Fibroblast of villous mesenchyme (primary cell): ENCODE measurements at places on chromosomes 11 and 22. TPM values are rescaled to one million over a fixed set of nuclear protein-coding genes. Genes with fewer than 3 reads are reported as not detected.

DNA sequence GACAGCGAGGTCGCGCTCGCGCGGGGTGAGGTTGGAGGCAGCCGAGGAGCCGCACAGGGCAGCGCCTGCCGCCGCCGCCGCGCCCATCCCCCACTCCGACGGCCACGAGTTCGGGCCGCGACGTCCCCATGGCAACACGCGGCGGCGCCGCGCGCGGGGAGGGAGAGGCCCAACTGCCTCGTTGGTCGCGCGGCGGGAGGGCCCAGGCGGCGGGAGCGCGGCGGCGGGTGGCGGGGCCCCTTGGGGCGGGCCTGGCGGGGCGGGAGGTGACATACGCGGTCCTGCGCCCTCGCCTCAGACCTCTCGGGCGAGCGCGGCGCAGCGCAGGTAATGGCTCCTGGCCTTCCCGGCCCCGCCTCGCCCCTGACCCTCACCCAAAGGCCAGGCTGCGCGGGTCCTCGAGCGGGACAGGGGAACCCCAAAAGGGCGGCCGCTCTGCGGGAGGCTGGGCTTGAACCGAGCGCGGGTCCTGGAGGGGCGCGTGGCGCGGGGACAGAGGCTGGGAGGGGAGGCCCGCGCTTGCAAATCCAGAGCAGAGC, at the start of gene DEUP1:
DEUP1 (plus strand) TSS at position 297 of the 539 bp plus-strand sequence. CDS start 1,518 bp downstream, outside the sequence.
- DNase-seq: peak; percentile 12

Gene CYTH4
- under 0.01 TPM in 2 replicates for total RNA-seq

DNA sequence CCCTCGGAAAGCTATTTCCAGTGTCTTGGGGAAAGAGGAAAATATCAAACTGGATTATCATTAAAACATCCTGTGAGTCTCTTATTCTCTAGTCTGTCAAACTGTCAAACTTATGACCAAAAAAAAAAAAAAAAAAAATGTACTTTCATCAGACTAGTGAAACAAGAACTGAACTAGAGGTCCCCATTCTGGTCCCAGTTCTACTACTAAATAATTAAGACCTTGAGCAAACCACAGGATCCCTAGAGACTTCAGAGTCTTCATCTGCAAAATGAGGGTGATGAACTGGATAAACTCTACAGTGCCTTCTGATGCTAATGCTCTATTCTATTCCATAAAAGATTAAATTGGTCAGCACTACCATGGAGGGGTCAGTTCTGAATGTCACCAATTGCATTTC, 105.8 kb downstream of the SERGEF start:
- no peak for DNase-seq

DNA sequence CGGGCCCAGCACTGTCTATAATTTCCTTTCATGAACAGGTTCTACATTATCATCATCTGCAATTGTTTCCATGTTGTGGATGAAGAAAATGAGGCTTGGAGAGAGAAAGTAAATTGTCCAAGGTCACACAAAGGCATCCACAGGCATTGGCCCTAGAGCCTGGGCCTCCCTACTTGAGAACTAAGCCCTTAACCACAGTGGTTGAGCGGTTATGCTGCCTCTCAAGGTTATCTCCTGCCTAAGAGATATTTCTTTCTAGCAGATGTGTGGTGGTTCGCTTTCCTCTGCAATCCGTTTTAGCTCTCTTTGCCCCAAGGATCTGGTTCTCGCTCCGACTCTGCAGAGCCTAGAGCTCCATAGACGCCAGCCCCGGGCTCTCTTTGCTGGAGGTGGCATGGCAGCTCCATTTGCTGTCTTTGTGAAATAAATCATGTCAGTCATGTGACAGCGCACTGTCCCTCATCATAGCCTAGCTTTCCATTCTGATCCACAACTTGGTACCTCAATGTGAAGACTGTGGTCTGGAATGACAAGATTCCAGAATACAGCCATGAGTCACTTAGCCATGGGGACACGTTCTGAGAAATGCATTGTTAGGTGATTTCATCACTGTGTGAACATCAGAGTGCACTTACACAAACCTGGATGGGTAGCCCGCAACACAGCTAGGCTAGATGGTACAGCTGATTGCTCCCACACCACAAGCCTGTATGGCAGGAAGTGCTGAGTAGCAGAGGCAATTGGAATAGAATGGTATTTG, 27.2 kb downstream of the RPS6KA4 start:
- no peak for DNase-seq

DNA sequence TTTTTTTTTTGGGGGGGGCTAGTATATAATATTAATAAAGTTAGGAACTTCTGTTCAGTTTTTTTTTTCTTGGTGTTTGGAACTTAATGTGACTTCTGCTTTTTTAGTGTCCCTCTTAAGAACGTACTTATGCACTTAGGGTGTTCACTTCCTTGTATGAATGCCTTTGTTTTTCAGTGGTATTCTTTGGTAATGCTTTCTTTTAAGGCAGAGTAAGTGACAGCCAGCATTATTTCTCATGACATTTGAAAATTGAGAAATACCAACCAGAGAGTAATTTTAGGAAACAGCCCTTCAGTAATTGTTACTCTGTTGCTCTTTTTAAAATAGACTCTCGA, 2.4 kb downstream of the GRK3 start:
- DNase-seq: no peak

Gene TPH1
- total RNA-seq: under 0.01 TPM in 2 replicates

Gene FOLR2
- total RNA-seq: not detected in 2 replicates

GRCh38 chr11:116185551-116185950, 587.2 kb downstream of the BUD13 start:
- no peak for DNase-seq

DNA sequence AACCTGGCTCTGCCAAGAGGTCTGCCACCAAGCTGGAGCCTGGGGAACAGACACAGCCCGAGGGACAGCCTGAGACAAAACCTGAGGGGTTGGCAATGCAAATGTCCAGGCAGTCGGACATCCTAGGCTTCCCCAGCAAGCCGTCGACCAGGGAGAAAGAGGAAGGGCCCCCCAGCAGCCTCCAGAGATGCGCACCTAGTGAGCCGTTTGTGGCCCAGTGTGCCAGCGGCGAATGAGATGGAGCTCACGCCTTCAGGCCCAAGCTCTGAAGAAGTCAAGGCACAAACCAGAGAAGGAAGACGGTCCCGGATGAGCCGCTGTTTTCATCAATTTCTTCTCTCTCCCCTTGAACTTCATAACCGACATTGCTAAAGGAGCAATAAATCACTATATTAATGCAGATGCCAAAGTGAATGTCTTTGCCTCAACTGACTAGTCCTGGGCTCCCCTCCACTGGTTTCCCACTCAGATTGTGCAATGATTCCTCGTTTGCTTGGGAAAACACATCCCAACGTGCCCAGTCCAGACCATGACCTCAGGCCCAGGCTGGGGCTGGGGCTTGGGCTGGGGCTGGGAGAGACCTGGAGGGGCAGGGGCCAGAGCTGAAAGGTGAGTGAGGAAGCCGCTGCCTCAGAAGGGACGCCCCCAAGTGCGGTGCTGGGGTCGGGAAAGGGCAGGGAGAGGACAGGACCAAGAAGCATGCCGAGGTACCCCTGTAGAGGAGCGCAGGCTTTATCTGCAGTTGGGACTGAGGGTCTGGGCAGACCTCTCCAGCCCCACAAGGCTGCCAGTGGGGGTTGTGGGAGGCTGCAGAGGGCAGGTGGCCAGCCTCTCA, 3.5 kb upstream of the DGCR2 start:
- DNase-seq: no peak
